ENCODE measurements at places on chromosomes 3 and 15.

- peak; percentile 5 for DNase-seq
Observed at GRCh38 chr15:74129586-74130154, 716 bp upstream of the ISLR2 start.

DNA sequence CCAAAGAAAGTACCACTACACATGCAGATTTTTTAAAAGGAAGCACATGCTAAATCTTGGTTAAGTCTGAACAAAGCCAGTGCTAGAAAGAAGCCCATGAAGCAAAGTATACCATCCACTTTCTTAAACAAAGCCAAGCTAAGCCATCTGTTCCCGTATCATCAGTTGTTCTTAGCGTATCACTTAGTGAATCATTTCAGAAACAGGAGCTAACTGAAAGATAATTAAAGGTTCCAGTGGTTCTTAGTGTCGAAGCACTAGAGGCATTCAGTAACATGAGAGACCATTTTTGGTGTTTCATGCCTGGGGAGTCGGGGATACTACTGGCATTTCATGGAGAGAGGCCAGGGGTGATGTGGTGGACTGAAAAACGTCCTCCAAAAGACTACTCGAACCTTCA lies 12.8 kb downstream of the UBXN7 start:
- DNase-seq: no peak

DNA sequence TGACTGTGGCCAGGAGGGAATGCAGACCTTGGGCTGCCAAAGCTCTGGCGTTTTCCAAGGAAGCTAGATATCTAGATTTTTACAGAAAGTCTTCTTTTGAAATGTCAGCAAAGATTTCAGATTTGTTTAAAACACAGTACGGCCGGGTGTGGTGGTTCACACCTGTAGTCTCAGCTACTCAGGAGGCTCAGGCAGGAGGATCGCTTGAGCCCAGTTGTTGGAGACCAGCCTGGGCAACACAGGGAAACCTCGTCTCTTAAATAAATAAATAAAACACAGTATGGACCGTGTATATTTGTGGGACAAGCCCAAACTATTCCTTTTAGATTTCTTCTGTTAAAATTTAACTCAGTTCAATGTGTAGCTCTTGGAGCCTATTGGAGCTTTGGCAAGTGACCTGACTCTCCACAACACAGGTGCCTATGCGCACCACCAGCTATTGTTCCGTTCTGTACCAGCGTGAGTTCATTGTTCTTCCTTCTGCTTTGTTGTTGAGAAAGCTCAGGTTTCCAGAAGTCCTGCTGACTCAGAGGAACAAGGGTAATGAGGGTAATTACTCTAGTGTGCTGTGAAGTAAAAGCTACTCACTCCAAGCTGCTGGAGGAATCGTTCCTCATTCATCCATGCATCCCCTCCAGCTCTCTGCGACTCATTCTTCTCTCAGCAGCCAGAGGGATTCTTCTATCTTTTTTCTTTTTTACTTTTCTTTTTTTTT lies 73.1 kb upstream of the SLC6A6 start:
- peak; percentile 20 for DNase-seq

- DNase-seq: no peak
Observed at GRCh38 chr3:79406175-79406574, 361.6 kb downstream of the ROBO1 start.

DNA sequence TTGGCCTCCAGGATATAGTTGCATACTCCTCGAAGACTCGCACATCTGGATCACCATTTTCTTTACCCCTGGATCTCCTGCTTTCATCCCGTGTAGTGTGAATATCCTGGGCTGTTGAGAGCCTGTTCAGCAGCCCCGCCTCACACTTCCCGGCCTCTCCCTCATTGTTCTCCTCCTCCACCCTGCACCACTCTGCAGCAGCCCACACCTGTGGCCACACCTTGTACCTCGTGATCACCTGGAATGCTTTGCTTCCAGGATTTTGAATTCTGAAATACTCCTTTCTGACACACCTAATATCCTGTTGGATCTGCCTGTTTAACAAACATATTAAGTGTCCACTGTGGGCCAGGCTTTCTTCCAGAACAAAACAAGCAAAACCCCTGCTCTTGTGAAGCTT lies 14.4 kb downstream of the ABHD17C start:
- no peak for DNase-seq

Measured in fibroblast of lung (primary cell).